ENCODE measurements at places on chromosomes 12 and 14. TPM values are rescaled to one million over a fixed set of nuclear protein-coding genes. Genes with fewer than 3 reads are reported as not detected.

The AQP2 gene
- not detected for total RNA-seq

The TEX52 gene
- not detected for total RNA-seq

The CBLN3 gene
- total RNA-seq, result 2.0 TPM

The TEX22 gene
- total RNA-seq, result 1.4 TPM

The MGP gene
- total RNA-seq, result 37.6 TPM

The ANKS1B gene
- 1.7 TPM for total RNA-seq

The SMIM41 gene
- 0.58 TPM for total RNA-seq

All from colonic mucosa (tissue), 4 donors.